ENCODE measurements at places on chromosomes 13 and 19.

- DNase-seq = no peak
These were observed 17.5 kb downstream of the SLC1A6 start for GRCh38 chr19:14961956-14962685.

DNA sequence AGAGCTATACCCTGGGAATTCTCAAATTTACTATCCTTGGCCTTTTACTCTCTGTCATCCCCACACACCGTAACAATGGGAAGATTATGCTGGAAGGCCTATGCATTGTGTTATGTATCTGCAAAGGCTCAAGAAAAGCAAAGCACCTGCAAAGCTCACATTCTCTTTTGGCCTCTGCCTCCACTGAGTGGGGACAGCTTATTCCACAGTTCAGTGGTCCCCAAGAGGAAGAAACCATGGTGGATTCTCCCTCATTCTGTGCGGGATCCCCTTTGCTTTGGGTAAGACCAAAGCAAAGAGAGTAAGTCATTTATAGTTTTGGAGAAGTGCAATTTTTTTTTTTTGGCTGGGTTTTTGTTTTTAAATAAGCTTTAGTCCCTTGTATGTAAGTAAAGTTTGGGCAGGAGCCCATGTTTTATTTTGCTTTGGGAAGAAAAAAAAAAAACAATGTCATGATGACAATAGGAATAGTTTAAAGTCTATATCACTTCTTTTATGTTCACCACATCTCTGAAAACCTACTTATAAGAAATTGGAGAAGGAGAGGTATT lies 530.6 kb downstream of the FGF9 start:
- DNase-seq = no peak

GRCh38 chr19:38888876-38889275 lies 10.5 kb downstream of the SIRT2 start:
- DNase-seq = no peak

- DNase-seq = no peak
These were observed 1.7 kb downstream of the TRAPPC5 start for GRCh38 chr19:7682175-7682855.

- no peak for DNase-seq
These were observed 147.8 kb upstream of the PCDH9 start for GRCh38 chr13:67377919-67378318.

DNA sequence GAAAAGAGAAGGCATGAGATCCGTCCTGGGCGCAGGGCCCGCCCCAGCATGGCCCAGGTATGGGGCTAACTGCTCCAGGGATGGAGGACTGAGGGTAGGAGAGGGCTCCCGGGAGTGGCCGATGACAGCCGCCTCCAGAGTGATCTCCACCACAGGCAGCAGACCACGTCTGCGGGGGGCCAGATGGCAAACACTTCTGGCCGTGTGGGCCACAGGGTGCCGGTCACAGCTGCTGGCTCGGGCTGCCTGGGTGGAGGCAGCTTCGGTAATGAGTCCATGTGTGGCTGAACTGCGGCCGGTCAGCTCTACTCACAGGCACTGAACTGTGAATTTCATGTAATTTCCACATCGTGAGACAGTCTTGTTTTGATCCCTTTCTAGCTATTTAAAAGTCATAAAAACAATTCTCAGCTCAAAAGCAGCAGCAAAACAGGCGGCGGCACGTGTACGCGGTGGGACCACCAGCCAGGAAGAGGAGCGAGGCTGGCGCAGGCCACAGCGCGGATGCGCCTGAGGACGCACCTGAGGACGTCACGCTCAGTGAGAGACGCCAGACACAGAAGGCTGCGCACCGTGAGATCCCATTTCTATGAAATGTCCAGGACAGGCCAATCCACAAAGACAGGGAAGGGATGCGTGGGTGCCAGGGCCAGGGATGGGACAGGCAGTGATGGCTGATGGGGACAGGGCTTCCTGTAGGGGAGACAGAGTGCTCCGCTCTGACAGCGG lies 4.0 kb downstream of the LSM7 start:
- peak; percentile 38 for DNase-seq

DNA sequence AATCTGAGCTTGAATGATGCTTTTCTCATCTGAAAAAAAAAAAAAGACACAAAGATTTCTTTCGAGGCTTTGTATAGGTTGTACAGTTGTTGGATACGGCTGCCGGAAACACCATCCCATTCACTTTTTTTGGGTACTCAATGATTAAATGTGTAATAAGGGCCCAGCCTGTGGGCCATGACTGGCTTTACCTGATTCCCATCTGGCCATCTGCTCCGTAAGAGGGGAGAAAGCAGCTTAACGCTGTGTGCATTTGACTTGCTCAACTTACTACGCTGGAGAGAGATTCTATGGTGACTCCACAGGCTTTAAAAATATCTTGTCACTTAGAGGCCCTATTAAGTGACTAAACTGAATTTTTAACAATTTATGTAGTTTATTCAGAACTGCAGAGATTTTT lies 731 bp downstream of the ZNF558 start:
- DNase-seq = no peak

DNA sequence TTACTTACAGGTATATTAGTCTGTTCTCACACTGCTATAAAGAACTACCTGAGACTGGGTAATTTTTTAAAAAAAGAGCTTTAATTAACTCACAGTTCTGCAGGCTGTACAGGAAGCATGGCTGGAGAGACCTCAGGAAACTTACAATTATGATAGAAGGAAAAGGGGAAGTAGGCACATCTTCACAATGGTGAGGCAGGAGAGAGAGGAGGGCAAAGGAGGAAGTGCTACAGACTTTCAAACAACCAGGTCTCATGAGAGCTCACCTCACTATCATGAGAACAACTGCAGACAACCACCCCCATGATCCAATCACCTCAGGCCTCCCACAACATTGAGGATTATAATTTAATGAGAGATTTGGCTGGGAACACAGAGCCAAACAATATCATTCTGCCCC lies 511.7 kb downstream of the SLITRK6 start:
- no peak for DNase-seq

DNA sequence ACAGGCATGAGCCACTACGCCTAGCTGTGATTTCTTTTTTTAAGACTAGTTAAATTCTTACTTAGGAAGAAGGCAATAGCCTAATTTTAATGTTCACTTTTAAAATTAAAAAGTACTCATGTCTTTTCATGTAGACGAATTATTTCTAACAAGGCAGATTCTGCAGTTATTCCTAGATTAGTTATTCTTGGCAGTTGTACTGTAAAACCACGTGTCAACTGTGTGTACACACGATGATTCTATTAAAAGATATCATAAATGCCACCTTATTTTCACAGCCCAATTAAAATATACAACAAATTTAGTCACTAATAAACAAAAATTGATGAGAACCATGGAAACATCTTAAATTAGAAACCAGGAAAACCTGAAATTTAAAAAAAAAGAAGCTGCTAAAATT lies 10.6 kb upstream of the FOXO1 start:
- DNase-seq = no peak

- no peak for DNase-seq
These were observed 110.8 kb downstream of the TNFRSF19 start for GRCh38 chr13:23680845-23681669.

DNA sequence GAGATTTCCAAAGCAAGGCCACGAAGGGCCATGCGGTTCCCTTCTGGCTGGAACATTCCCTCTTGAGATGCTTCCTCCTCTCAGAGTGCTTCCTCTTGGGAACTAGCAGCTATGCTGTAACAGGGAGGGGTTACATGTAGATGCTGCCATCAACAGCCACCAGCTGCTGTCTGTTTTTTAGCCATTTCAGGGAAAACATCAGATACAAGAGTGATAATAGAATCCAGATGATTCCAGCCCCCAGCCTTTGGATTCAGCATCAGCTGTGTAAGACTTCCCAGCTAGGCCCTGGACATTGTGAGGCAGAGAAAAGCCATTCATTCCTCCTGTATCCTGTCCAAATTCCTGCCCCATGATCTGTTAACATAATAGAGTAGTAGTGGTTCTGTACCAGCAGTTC lies 8.2 kb upstream of the ZNF177 start:
- DNase-seq = no peak

GRCh38 chr19:48737360-48737998 lies 2.9 kb downstream of the RASIP1 start:
- no peak for DNase-seq

DNA sequence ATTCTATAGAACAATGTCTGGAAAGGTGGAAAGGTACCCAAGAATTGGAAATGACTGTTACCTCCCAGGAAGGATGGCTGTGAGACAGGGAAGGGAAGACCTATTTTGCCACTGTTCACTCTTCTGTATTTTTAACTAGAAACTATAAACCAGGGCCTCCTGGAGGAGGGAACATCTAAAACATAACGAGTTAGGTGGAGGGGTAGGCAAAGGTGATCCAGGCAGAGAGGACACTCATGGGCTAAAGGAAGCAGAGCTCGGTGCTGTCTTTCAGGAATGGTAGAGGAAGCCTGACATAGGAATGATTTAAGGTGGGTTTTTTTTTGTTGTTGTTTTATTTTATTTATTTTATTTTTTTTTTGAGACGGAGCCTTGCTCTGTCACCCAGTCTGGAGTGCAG lies 5.8 kb downstream of the EIF3K start:
- no peak for DNase-seq

- DNase-seq = no peak
These were observed 9.0 kb upstream of the THSD1 start for GRCh38 chr13:52414963-52415362.

GRCh38 chr13:65966991-65967451 lies 1263.1 kb downstream of the PCDH9 start:
- no peak for DNase-seq

GRCh38 chr13:37893321-37893720 lies 23.7 kb upstream of the TRPC4 start:
- no peak for DNase-seq
